Activated T-helper 2 cell treated with anti-CD3 and anti-CD28 coated beads, Interferon-gamma antibody, Interleukin-2, Interleukin-4, amounts not matched to agents 10 μg/mL and 5 μg/mL and 100 μg/mL, durations not matched to agents 14 hours and 24 hours and 36 hours (primary cell): ENCODE measurements at places on chromosomes 12 and 14.

- no peak for DNase-seq
Measured at GRCh38 chr14:84797326-84797725, 732.6 kb upstream of the FLRT2 start.

DNA sequence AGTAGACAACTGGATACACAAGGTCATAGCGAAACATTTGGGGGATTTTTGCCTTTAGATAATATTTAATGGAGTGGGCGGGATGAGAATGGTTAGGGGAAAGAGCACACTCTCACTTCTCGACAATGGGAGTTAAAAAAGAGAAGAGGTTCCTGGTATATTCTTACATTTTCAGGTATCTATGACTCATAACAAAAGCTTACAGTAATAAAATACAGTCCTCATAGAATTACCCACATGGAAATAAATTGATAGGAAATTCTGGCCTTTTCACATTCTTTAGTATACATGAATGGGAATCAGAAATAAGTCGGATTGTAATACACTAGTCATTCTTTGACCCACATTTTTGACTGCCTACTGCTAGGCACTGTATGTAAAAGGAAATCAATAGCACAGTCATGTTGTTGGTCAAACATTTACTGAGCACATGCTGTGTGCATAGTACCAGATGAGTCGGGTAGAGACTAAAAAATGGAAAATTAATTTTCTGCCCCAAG, 8.2 kb upstream of the CRADD start:
- no peak for DNase-seq

- DNase-seq: no peak
Measured at GRCh38 chr14:81771651-81772275, 238.1 kb upstream of the SEL1L start.

DNA sequence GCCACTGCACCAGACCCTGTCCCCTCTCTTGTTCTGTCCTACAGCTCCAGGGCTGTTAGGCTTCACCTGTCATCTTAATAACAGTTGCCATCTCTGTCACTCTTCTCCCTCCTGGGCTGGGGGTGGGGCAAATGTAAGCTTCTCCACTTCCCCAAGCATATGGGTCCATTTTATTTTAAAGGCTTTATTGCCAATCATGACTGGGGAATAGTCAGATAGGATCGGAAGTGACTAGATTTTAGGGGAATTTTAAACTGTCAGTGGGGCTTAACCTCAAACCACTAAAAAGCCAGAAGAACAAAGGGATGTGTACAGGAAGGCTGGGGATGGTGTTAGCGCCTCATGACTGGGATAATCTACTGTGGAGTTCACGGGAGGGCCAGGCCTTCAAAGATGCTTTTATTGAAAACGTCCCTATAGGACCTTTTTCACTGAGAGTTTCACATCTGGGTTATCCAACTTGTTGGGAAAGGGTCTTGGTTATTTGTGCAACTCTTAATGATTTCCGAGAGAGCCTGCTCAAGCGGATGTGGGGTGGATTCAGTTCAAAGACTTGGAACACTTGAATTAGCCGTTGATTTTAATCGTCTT, 41.6 kb downstream of the CHST11 start:
- DNase-seq: no peak

DNA sequence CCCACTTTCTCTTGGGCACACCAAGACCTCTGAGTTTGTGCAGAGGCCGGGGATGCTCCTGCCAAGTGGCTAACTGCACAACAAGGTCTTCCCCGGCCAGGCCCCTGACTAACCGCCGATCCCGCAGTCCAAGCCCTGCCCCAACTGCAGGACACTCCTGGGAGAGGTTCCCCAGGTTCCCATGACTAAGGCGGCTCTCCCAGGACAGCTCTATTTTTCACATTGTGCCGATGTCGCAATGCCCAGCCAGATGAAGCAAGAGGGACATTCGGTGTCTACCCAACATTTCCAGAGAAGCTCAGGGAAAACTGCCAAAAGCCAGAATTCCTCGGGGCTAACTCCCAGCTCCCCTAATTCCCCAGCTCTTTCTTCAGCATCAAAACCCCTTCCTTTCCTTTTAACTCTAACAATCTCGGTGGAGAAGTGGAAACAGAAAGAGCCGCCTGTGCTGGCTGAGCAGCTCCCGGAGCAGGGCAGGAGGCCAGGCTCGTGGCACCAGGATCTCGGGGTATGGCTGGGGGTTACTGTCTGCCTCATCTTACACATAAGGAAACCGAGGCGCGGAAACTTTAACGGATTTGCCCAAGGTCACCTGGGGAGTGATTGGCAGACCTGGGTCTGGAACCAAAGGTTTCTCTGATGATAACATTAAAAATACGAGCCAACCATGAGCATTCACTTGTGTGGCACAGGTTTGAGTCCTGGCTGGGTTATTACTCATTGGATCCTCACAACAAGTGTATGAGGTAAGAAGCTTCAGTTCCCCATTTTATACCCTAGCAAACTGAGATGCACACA, 318.2 kb downstream of the BCL11B start:
- DNase-seq: no peak
